Left renal pelvis (tissue), 4 donors: ENCODE measurements at places on chromosomes 6 and 20. TPM values are rescaled to one million over a fixed set of nuclear protein-coding genes. Genes with fewer than 3 reads are reported as not detected.

EEF1A1 gene
- polyA plus RNA-seq = 21,186 TPM

GSTA2 gene
- 0.29 TPM for polyA plus RNA-seq

EYA2 gene
- 0.87 TPM for polyA plus RNA-seq

LY6G6F gene
- 1.5 TPM for polyA plus RNA-seq

MYBL2 gene
- polyA plus RNA-seq = 25.2 TPM

GDAP1L1 gene
- 0.43 TPM for polyA plus RNA-seq

ZC2HC1B gene
- not detected for polyA plus RNA-seq

CST4 gene
- not detected for polyA plus RNA-seq

ERVFRD-1 gene
- not detected for polyA plus RNA-seq

CLIC5 gene
- 193 TPM for polyA plus RNA-seq

HLA-DMA gene
- polyA plus RNA-seq = 18.5 TPM

TFAP2D gene
- not detected for polyA plus RNA-seq

MYB gene
- polyA plus RNA-seq = 5.1 TPM

ZNF334 gene
- 38.9 TPM for polyA plus RNA-seq

NMBR gene
- 0.29 TPM for polyA plus RNA-seq

TOP1 gene
- polyA plus RNA-seq = 109 TPM

PGC gene
- polyA plus RNA-seq = not detected

SLC22A1 gene
- 0.10 TPM for polyA plus RNA-seq

GRCh38 chr20:5393218-5393870 lies 76.6 kb upstream of the PROKR2 start:
- no peak for DNase-seq

GRCh38 chr6:15735567-15736265 lies 72.9 kb upstream of the DTNBP1 start:
- no peak for DNase-seq

- DNase-seq = no peak
These were observed 9.9 kb downstream of the SERAC1 start for GRCh38 chr6:158158123-158158522.

GRCh38 chr6:89010825-89011224 lies 47.4 kb upstream of the RNGTT start:
- DNase-seq = no peak

DNA sequence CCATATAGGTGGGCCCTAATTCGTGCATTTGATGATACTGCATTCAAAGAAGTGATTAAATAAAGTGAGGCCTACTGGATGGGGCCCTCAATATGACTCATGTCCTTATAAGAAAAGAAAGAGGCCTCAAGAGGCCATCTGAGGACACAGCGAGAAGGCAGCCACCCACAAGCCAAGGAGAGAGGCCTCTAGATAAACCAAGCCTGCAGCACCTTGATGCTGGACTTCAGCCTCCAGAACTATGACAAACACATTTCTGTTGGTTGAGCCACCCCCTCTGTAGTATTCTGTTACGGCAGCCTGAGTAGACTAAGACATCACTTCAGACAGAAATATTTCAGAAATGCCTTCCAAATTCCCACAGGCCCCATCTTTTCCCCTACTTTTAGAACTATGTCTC lies 82.5 kb upstream of the PLEKHG1 start:
- no peak for DNase-seq

DNA sequence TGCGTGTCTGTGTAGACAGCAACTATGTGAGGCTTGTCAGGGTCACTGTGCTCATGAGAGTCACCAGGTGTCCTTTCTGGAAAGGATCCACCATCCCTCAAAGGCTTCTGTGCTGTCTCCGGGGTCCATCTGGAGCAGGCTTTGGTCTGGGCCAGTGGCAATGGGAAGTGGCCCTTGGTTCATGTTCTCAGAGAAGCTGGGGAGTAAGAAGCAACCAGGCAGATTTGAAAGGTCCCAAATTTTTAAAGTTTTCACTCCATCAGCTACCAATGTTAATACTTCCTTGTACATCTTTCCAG lies 68.2 kb downstream of the GCNT2 start:
- DNase-seq = no peak

- DNase-seq = no peak
These were observed 29.7 kb upstream of the AFDN start for GRCh38 chr6:167797011-167797471.

GRCh38 chr20:62493886-62494285 lies 18.1 kb upstream of the GATA5 start:
- DNase-seq = no peak

- DNase-seq = no peak
These were observed 17.7 kb downstream of the GTF2H5 start for GRCh38 chr6:158185729-158186456.

GRCh38 chr20:11084508-11084907 lies 410.7 kb upstream of the JAG1 start:
- DNase-seq = no peak

- DNase-seq = no peak
These were observed 12.0 kb downstream of the RNF8 start for GRCh38 chr6:37365791-37366190.

DNA sequence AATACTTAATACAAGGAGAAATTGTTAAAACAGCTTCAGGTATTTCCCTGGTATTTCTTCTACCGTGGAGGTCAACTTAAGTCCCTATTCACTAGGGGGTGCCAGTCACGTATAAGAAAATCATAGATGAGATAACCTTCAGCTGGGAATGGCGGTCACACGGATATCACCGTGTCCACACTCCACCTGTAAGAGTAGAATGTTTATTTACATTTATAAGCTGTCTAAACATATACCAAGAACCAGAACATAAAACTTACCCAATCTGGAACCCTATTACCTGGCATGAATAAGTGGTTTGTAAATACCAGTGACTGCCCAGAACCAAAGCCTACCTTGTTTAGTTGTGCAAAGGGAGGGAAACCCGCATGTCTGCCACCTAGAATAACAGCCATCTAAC lies 1.9 kb upstream of the ELOVL4 start:
- no peak for DNase-seq

DNA sequence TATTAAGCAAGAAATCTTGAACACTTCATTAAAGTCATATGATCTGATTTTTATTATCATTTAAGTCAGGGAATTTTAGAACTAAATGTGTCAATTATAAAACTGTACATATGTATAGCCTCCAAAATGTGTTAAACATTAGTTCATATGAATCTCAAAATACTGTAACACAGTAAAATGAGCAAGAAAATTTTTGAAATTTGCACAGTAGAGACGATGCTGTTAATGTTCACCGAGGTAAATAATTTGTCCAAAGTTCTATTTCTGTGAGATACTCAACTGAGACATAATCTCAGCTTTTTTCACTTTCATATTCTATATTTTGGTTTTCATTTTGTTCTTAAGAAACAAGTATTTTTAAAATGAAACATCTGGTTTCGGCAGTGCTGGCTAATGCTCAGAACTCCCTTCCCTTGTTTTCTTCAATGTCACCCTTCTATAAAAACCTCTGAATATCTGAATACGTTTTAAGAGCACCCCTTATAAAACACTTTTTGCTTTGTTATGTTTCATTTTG lies 353.1 kb downstream of the LAMA2 start:
- DNase-seq = no peak

- DNase-seq = no peak
These were observed 460.1 kb upstream of the MANEA start for GRCh38 chr6:95117236-95117635.

GRCh38 chr6:134680021-134680420 lies 269.9 kb downstream of the ALDH8A1 start:
- no peak for DNase-seq

DNA sequence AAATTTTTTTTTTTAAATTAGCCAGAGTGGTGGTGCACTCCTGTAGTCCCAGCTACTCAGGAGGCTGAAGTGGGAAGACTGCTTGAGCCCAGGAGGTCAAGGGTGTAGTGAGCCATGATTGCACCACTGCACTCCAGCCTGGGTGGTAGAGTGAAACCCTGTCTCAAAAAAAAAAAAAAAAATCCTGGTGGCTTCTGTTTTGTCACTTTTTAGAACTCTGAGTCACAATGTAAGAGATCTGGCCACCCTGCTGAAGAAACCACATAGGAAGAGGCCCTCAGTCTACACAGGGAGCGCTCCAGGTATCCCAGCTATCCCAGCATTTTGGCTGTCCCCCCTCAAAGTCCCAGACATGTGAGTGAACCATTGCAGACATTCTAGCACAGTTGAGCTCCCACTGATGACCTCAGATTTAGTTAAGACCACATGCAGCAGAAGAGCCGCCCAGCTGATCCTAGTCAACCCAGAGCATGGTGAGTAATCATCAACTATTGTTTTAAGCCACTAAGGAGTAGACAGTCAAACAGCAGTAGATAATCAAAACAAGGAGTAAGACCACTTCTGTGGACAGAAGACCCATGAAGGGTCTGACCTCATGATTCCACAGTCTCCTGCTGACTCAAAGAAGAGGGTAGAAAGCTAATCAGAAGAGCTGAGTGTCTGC lies 12.7 kb upstream of the ARFGEF2 start:
- no peak for DNase-seq

GRCh38 chr20:54726687-54727300 lies 251.4 kb downstream of the DOK5 start:
- no peak for DNase-seq

GRCh38 chr20:5652626-5653553 lies 97.3 kb upstream of the SHLD1 start:
- DNase-seq = no peak

GRCh38 chr6:145147981-145148749 lies 587.2 kb downstream of the EPM2A start:
- no peak for DNase-seq

DNA sequence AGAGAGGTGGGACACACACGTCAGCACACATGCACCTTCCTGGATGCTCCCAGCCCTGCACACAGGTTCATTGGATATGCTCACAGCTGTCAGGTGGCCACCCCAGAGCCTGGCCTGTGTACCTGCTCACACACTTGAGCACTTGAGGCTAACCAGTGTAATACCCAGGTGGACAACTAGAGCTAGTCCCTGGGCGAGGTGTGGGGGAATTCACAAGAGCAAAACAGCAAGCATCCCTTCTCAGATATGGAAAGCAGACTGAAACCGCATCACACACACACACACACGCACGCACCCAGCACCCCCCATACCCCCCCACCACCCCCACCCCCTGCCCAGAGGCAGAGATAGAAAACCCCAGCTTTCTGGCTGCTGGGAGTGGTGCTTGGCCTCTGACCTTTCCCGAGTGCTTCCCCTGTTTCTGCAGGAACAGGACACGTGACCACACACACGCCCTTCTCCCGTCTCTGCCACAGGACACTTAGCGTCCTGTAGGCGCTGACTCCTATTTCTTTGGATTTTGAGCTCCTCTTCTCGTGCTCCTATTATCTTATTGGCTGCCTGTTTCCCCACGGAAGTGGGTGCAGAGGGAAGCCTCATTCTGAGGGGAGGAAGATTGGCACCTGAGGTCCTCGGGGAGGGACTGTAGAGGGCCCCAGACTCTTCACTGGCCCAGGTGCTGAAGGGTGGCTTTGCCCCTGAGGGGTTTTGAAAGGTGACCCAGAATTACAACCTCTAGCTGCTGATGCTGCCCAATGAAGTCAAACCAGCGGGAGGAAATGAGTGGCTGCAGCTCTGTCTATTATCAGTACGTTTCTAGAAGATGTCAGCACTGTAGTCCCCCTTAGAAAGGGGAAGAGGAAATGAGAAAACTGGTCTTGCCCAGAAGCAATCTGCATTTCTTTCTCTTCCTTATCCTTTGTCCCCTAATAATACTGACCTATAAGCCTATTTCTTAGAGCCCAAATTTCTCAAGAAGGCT lies 65.8 kb downstream of the SYTL3 start:
- DNase-seq = no peak

- DNase-seq = no peak
These were observed 21.2 kb upstream of the ENPP5 start for GRCh38 chr6:46191961-46192360.

GRCh38 chr6:142011156-142011555 lies 121.6 kb upstream of the GJE1 start:
- DNase-seq = no peak

DNA sequence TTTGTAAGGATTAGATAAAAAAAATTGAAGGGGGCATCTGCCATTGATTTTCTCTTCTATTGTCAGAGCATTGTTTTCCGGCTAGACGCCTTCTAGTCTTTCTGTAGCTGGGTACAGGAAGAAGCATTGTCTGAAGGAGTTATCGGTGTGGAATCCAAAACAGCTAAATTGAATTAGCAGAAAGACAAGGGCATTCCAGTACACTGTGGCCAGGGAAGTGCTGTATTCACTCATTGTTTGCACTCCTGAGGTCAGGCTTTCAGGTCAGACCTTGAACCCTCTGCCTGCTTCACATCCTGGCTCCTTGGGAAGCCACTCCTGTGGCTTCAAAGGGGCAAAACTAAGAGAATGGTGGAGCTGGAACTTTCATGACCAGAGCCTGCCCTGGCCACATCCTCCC lies 81.1 kb upstream of the SNAP25 start:
- DNase-seq = no peak

GRCh38 chr20:58864346-58864745 lies 11.8 kb downstream of the GNAS start:
- DNase-seq = no peak

- no peak for DNase-seq
These were observed 454.3 kb downstream of the BTBD3 start for GRCh38 chr20:12371990-12372389.

DNA sequence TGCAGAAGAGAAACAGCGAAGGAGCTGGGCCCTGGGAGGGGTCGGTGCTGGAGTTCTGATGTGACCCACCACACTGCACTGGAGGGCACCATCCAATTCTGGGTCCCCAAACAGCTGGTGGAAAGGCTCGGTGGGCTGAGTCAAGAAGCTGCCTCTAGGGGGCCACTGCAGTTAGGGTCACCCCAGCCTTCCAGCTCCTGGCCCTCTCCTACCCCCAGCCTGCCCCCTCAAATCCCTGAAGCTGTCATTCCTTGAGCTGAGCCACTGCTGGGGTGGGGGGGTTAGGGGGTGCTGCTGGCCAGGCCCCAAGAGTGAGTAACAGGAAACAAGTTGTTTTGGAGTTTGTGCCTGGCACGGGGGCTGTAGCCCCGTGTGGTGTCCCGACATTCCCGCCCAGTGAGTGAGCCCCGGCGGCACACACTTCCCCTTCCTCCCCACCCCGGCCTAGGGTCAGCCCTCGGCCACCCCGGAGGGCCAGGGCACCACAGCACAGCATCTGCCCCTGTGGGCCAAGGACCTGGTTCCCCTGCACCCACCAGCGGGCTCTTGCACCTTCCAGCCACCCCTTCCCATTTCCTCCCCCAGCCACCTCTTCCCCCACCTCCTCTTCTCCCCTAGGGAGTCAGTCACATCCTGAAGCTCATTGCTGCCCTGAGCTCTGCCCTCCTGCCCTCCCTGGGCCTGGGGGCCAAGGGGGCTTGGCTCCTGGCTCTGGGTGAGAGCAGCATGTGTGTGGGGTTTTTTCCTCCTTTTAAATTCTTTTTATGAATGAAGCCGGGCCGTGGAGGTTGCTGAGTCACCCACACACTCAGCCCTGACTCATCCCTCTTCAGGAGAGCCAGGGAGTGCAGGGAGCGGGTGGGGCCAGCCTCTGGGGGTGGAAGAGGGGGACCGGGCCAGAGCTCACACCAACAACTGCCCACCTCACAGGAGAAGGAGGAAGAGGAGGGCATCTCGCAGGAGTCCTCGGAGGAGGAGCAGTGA lies 4.6 kb downstream of the SMIM29 start:
- DNase-seq = no peak
